ENCODE measurements at places on chromosomes 12 and 14.

DNA sequence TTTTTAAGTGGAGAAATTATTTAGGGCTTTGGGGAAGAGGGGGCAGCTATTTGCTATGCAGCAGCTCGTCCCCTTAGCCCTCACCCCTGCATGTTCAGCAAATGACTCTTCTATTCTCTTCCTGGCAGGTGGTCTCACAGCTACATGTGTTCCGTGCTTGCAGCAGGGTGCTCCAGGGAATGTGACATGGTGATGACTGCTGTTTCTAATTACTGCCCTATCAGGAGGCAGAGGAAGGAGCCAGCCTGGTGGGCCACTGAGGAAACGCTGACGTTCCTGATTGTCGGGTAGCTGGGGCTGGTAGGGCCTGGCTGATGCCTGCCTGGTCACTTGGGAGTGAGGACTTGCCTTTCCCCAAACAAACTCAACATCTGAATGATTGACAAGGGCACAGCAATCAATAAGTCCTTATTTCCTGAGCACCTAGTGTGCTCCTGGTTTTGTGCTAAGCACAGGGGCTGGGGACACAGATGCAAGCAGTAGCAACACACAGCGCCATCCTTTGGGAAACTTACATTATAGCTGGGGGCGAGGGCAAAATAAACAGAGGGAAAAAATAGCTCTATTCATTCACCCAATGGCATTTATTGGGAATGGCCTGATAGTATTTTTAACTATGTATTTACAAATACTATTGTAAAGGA, 377.8 kb downstream of the FUT8 start:
- DNase-seq = no peak

GRCh38 chr14:92287987-92288386, 35.0 kb upstream of the SLC24A4 start:
- DNase-seq = no peak

DNA sequence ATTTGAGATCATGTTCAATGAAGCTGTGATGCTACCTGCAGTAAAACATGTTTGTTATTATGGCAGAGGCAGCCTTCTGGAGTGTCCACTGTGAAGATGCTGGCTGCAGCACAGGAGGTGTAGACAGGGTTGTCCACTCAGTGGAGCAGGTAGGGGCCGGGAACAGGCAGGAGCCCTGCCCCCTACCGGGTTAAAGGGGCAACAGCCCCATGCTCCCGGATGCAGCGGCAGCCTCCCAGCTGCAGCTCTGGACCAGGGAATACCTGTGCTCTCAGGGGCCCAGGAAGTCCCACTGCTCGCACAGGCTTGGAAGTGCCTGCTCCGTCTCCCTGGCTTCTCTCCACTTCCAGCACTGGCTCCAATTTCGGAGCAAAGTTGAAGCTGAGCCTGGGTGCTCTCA, 401.6 kb downstream of the FOXG1 start:
- DNase-seq = no peak

DNA sequence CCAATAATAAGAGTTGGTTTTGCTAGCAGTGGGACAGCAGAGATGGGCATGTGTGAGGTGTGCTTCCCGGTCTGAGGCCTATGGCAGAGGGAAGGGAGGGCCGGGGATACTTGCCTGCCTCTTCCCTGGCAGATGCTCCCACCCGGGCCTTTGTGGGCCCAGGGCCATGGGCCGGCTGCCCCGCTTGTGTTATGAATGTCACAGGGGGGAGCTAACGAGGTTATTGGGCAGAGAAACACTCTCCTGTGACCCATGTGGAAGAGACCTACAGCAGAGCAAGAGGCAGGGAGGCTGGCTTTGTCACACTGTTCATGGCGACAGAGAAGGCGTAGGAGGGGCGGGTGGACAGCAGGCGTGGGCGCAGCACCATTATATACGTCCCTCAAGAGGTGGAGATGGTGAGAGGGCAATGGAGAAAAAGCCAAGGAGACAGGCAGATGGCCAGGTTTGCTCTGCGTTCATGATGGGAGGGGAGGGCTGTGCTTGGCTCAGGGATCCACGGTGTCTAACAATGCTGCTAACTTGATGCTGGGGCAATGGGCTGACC, 13.3 kb downstream of the CCND2 start:
- no peak for DNase-seq

- DNase-seq = no peak
Measured at GRCh38 chr12:96401076-96401871, 1.0 kb upstream of the CDK17 start.

DNA sequence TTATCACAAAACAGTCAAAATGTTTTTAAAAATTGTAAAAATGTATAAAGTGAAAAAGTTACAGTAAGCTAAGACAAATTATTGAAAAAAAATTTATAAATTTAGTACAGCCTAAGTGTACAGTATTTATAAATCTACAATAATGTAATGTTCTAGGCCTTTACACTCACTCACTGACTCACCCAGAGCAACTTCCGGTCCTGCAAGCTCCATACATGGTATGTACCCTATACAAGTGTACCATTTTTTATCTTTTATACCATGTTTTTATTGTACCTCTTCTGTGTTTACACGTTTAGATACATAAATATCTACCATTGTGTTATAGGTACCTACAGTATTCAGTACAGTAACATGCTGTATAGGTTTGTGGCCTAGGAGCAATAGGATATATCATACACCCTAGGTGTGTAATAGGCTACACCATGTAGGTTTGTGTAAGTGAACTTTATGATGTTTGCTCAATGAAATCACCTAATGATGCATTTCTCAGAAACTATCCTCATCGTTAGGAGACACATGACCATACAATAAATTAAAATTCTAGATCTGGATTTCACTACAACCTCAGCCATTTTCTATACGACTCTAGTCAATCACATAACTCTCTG, 66.8 kb downstream of the TXNDC16 start:
- no peak for DNase-seq

- no peak for DNase-seq
Measured at GRCh38 chr12:53493610-53494391, 5.5 kb downstream of the MAP3K12 start.

- DNase-seq = no peak
Measured at GRCh38 chr14:104031384-104031783, 54.1 kb upstream of the ASPG start.

GRCh38 chr12:120121766-120122293, 5.3 kb upstream of the RAB35 start:
- DNase-seq = no peak

DNA sequence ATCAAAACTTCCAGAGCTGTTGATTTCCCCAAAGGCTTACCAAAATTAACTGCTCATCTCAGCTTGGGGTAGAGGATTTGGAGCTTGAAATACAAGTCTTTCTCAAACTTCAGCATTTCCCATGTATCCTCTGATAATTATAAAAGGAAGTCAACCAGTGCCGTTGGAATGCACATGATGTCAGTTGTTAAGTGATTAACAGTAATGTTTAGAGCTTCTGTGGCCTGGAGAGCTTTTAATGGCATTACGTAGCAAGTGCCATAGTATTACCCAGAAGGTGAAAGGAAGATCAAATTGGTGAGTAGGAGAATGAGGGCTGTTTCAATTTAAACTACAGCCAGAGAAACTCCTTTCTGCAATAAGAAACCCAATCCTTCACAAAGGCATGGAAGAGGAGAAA, 62.5 kb upstream of the PTPRR start:
- DNase-seq = no peak

- no peak for DNase-seq
Measured at GRCh38 chr12:50085615-50086072, 502 bp downstream of the SMARCD1 start.

Data from stimulated activated CD8-positive, alpha-beta memory T cell treated with anti-CD3 and anti-CD28 coated beads, Interleukin-7, amount 100 ng/mL, for 48 hours (primary cell).